ENCODE measurements at places on chromosomes 5 and 9.

DNA sequence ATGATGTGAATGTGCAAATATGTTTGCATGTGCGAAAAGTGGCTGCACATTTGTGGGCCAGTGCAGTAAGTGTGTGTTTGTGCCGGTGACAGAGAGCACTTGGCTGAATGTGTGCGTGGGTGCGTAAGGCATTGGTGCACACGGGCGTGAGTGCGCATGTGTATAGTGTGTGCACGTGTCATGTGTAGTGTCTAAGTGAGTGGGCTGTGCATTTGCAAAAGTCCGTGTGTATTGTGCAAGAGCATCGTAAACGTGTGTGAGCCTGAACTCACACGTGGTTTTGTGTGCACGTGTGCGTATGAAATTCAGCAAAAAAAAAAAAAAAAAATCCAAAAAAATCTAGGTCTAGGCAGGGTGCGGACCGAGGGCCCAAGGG lies 6.5 kb upstream of the EBF1 start:
- no peak for DNase-seq

DNA sequence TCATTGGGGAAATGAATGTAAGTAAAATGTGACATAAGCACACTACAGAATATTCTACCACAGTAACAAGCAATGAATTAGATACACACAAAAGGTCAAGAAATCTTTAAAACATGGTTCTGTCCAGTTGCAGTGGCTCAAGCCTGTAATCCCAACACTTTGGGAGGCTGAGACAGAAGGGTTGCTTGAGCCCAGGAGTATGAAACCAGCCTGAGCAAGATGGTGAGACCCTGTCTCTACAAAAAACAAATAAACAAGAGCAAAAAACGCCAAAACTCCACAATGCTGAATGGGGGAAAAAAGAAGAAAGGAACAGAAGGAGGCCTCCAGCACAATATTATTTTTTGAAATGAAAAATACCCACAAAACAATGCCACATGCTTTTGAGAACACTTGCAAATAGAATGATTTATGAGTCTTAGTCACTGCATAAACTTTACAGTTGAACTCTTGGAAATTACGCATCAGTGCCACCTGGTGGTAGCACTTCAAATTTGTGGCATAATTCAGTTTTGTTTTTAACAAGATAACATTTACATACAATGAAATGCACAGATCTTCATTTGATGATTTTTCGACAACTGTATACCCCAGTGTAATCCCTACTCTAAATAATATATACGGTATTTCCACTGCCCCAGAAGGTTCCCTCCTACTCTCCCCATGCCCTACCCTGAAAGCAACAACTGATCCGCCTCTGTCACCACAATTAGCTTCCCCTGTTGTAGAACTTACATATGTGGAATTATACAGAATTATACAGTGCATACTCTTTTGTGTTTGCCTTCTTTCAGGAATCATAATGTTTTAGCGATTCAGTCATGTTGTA lies 14.4 kb upstream of the SPINK4 start:
- peak; percentile 72 for DNase-seq

- DNase-seq = no peak
These were observed 14.9 kb downstream of the ADAMTSL1 start for GRCh38 chr9:18488886-18489285.

DNA sequence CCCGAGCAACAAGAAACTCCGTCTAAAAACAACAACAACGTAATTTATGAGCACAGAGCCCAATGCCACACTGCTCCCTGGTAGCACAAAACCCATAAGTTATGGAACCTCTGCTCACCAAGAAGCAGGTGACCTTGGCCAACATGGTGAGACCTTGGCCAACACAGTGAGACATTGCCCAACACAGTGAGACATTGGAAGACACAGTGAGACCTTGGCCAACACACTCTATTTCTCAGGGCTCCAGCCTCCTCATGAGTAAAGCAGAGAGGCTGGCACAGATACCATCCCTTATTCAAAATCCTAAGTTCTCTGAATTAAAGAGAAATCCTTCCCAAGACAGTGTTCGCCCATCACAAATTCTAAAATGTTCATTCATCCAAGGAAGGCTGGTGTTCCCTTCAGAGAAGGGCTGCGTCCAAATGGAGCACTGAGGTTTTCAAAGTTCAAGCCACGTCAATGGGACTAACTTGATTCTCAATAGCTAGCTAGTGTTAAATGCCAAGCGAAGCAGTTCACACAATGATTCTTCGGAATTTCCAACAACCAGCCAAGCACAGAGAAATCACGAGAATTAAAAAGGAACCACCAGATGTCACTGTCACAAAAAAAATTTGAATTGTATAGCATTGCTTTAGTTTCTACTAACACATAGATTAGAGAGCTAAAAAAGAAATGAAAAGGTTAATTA lies 29.5 kb downstream of the TTC39B start:
- peak; percentile 27 for DNase-seq

- DNase-seq = no peak
These were observed 165.1 kb downstream of the DIRAS2 start for GRCh38 chr9:90477535-90477934.

DNA sequence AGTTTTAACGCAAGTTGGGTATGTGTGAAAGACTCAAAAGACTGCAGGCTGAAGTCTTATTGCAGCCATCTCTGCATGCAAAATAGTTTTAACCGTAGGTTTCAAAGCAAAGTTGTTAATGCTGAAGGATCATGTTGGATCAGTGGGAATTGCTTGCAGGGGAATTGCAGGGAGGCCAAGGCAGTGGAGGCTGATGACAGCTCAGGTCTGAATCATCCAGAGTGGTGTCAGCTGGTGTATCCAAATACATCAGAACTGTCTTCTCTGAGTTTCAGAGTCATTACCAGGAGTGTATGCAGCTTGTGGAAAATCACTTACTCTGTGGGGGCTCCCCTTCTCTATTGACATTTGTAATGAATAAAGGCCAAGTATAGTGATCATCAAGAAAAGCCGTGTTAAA lies 435.7 kb downstream of the SH3GL2 start:
- no peak for DNase-seq

GRCh38 chr9:133615186-133615585 lies 6.0 kb upstream of the FAM163B start:
- DNase-seq = no peak

GRCh38 chr9:132698989-132699388 lies 28.7 kb downstream of the GTF3C4 start:
- DNase-seq = no peak

DNA sequence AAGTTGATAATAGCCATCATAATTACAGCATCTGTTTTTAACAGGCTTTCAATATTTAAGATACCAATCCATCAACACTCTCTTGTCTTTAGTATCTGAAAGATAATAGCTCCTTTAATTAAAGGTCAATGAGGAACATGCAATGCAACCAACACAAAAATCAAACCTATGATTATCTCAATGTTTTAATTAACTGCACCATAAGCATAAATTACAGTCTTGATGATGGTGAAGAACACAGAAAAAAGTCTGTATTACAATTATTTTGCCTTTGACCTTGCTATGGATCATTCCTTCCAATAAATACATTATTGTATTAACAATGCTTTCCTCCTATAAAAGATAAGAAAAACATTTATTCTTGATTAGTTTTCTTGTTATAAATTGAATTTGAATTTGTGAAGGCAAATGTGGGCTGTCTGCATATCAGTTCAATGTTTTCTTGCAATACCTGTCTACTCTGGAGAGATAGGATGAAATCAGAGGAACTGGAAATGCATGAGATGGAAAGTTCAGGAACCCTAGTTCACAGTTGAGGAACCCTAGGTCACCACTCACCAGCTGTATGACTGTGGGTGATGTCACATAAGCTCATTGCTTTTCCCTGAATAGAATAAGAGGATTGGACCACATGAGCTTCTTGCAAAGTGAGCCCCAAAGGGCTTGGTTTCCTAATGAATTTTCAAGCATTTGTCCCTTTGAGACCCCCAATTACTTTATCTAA lies 58.5 kb upstream of the ANXA1 start:
- no peak for DNase-seq

- no peak for DNase-seq
These were observed 26.6 kb downstream of the PHF2 start for GRCh38 chr9:93603011-93603410.

DNA sequence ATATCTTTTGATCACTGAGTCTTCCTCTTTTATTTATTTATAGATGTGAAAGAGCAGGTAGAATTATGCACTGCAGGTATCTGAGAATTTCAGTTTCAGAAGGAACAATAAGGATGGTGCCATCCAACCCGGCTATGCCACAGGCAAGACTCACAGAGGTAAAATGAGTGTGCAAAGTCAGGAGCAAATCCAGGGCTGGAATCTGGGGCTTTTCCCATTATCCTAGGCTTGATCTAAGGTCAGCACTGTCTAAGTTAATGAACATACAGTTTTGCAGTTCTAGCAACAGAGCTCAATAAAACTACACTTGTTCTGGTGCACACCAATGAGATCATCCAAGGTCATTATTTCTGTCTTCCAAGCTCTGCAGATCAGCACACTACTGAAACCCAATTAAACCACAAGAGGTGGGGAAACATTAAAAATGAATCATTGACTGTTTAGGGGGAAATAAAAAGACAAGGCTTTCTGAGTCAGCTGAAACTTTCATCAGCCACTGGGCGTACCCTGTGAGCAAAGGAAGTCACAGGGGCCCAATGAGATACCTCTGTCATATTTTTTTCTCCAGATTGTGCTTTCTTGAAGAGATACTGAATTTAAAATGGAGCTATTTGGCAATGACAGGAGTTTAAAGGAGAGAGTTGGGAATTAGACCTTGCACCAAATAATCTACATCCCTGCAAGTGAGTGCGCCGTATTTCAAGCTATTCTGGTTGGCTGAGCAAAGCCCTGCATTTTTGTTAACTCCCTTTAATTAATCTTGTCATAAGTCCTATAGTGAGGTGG lies 662.2 kb upstream of the ZNF608 start:
- peak; percentile 87 for DNase-seq

- no peak for DNase-seq
These were observed 114.7 kb upstream of the TXNDC8 start for GRCh38 chr9:110452227-110452801.

DNA sequence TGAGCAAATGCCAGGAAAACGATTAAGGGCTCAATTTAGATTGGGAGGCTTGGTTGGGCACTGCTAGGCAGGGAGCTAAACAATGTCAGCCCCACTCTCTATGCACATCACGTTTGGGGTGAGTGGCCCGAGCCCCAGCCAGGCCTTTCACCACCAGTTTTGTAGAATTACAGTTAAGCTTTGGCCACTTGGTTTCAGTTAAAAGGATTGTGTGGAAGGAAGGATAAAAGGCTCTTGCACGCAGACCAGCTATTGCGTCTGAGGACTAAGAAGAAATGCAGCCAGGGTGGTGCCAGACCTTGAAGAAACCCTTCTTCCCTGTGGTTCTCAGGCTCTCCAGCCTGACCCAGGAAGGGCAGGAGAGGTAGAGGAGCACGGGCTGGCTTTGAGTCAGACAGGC lies 125.3 kb upstream of the SLC44A1 start:
- DNase-seq = no peak

DNA sequence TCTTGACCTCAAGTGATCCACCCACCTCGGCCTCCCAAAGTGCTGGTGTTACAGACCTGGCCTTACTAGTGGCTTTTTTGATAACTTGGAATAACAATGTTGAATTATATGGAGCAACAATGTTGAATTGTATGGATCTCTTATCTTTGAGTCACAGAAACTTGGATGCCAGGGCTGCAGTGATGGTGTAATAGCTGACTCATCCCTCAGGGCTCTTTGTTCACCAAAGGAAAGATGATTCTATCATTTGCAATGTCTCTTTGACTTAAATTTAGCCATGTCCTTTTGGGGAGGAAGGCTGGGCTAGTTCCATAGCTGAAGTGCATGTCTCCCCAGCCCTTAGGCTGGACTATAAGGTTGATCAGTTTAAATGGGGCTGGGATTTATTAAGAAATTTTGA lies 172.3 kb downstream of the PDZD2 start:
- peak; percentile 93 for DNase-seq

GRCh38 chr9:96612966-96613589 lies 6.6 kb downstream of the CDC14B start:
- DNase-seq = no peak

DNA sequence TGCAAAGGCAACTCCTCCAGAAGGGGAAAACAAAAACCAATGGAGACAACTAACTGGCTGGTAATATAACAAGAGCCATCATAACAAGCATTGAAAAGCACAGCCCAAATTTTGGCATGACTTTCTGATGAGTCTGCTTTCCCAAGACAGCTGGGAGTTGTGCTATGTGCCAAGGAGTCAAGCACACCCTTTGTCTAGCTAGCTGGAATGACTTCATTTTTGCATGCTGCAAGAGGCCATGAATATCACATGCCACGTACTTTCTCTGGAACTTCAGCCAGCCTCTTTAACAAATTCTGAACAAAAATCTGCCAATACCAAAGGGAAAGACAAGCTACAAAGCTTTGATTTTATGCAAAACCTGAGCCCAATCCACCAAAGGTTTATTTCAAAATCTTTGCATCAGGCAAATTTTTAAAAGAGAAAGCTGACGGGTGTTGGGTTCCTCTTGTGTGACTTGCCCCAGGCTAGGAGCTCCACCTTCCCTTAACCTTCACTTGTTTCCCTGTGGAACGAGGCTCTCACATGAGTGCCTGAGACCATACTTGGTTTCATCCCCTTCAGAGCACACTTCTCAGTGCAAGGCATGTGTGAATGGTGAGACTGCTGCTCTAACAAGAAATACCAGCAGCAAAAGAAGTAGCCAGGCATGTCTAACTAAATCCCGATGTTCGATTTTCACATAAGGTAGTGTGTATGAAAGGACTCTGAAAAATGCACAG lies 47.3 kb downstream of the S1PR3 start:
- DNase-seq = peak; percentile 93

GRCh38 chr9:7739595-7739994 lies 60.0 kb downstream of the DMAC1 start:
- no peak for DNase-seq

DNA sequence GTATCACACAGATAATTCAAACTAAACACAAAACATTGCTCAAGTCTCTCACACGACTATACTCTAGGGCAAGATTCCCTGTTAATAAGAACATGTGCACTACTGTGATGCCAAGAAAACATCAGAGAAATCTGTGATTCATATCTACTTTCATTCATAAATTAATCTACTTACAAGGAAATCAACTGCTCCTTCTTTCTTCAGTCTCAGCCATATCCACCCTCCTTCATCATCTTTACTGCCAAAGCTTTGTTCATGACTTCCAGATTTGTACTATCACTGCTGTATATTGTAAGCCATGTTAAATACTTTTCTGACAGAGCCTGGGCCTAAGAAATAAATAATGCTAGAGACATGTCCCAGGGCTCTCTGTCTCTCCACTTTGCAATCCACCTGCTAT lies 35.1 kb downstream of the CTNNAL1 start:
- DNase-seq = no peak

DNA sequence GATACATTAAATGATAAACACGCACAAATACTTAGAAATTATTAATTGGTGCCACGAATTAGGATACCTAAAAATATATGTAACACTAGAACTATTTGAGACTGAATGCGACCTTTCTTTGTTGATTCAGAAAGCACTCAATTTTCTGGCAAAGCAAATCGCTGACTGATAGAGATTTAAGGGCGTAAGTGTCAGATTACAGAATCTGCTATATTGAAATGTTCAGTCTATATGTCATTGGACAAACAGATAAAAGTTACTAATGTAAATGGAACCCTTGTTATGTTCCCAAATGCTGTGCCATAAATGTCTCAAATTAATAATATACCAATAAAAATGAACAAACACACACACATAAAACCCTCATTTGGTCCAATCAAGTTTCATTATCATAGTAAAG lies 137.9 kb downstream of the MPDZ start:
- DNase-seq = no peak

- peak; percentile 48 for DNase-seq
These were observed 14.1 kb upstream of the MAP1B start for GRCh38 chr5:72093217-72093616.
